ENCODE measurements at places on chromosomes 7 and 10. TPM values are rescaled to one million over a fixed set of nuclear protein-coding genes. Genes with fewer than 3 reads are reported as not detected.

OPN4 gene
- not detected for total RNA-seq

SH2D4B gene
- 0.18 TPM for total RNA-seq

EN2 gene
- not detected for total RNA-seq

INTS15 gene
- 44.6 TPM for total RNA-seq

LRRC17 gene
- not detected for total RNA-seq

SPDYE5 gene
- not detected for total RNA-seq

EBLN1 gene
- total RNA-seq, result not detected

MLXIPL gene
- not detected for total RNA-seq

TEX36 gene
- total RNA-seq, result not detected

HKDC1 gene
- 0.05 TPM for total RNA-seq

PRKCQ gene
- total RNA-seq, result 45.9 TPM
